ENCODE measurements at places on chromosomes 1 and 21. TPM values are rescaled to one million over a fixed set of nuclear protein-coding genes. Genes with fewer than 3 reads are reported as not detected.

GRCh38 chr1:27237112-27237511 is 2.7 kb downstream of the WDTC1 start:
- no peaks in the 10 kb centered on the region for H3K36me3 ChIP-seq
- no peak overlapping the region for H3K27ac ChIP-seq
- peaks cover 10% of the 10 kb centered on the region for H3K4me1 ChIP-seq

DNA sequence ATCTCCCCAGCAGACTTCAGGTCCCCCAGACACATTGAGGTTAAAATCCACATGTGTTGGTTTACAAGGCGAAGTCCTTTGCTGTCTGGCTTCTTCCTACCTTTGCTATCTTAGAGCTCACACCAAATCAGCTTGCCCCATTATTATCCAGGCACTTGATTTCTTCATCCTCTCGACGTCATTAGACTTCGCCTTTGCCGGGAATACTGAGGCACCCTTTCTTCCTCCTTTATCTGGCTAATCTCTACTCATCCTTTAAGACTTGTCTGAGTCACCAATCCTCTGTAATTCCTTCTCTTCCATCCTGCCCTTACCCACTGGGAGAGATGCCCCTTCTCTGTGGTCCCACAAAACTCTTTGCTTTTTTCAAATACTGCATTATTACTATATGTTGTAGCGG is 9.2 kb upstream of the XCL2 start:
- H3K27me3 ChIP-seq: no peaks in the 10 kb centered on the region
- H3K4me1 ChIP-seq: no peaks in the 10 kb centered on the region
- H3K4me3 ChIP-seq: no peak overlapping the region

- H3K36me3 ChIP-seq: no peaks in the 10 kb centered on the region
- no peaks in the 10 kb centered on the region for H3K27me3 ChIP-seq
- H3K4me1 ChIP-seq: peaks cover 3% of the 10 kb centered on the region
- H3K27ac ChIP-seq: no peak overlapping the region
Observed at GRCh38 chr21:45923146-45923545, 58.4 kb upstream of the COL6A1 start.

DNA sequence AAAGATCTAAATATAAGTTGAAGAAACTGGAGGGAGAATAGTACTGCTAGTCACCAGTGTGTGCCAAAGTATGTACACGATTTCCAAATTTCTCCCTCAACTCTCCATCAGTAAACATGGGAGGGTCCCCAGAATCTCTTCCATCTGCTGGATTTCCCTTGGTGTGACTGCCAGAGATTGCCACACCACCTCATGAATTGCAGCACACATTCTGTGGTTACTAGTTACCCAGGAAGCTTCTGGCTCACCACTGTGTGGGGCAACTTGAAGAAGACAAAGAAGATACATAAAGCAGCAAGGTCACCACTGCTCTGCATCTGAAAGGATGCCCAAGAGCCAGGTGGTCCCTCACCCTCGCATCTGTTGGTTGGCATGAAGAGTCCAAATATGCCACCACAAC is 191.7 kb upstream of the ESRRG start:
- H3K4me1 ChIP-seq: no peaks in the 10 kb centered on the region
- H3K36me3 ChIP-seq: no peaks in the 10 kb centered on the region
- no peak overlapping the region for H3K27ac ChIP-seq

DNA sequence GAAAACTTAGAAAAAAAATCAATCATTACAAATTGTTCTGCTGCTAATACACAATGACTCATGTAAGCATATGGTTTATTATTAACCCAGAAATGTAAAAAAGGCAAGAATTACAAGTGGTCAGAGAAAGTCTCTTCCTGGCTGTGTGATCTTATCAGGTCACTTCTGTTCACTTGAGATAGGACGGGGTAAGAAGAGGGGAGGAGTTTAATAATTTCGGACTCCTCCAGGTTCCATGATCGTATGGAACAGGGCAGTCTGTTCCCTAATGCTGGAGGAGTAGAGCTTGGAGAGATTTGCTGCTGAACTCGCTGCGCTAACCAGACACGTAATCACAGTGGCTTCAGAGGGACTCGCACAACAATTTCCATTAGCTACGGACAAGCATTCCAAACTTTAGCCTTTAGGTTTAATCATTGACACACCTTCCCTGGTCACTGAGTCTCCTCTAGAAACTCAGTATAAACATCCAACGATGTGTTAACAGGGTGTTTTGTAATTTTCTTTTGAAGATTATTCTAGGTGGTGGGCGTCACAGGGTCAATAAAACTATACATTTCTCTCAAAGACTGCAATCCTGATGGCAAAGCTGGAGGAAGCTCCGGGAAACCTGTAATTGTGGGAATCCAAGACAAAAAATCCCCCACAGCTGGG is 1.3 kb downstream of the CRYZ start:
- no peak for DNase-seq
- peak overlapping the region; percentile 81 for H3K4me3 ChIP-seq
- H3K27me3 ChIP-seq: no peaks in the 10 kb centered on the region
- H3K27ac ChIP-seq: no peak overlapping the region

- H3K27me3 ChIP-seq: no peaks in the 10 kb centered on the region
- no peak overlapping the region for H3K4me3 ChIP-seq
- H3K36me3 ChIP-seq: no peaks in the 10 kb centered on the region
Observed at GRCh38 chr1:94031591-94031990, 89.4 kb downstream of the ABCA4 start.

Gene DNTTIP2
- 27.1 TPM for total RNA-seq

DNA sequence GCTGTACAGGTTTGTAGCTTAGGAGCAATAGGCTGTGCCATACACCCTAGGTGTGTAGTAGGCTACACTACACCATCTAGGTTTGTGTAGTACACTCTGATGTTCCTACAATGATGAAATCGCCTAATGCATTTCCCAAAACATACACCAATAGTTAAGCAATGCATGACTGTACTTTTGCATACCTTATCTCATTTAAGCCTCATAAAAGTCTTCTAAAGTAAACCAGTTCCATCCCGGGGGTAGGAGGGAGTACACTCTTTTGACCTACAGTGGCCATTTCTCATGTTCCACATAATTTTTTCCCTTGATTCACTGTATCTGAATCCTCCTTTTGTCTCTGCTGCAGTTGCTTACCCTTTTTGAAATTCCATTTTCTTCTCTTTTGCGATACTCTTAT is 12.2 kb downstream of the TRMT13 start:
- H3K27ac ChIP-seq: no peak overlapping the region
- peaks cover 56% of the 10 kb centered on the region for H3K36me3 ChIP-seq
- H3K4me1 ChIP-seq: no peaks in the 10 kb centered on the region
- H3K27me3 ChIP-seq: no peaks in the 10 kb centered on the region

- no peak for DNase-seq
- H3K4me1 ChIP-seq: no peaks in the 10 kb centered on the region
- H3K4me3 ChIP-seq: no peak overlapping the region
- no peak overlapping the region for H3K27ac ChIP-seq
- no peaks in the 10 kb centered on the region for H3K36me3 ChIP-seq
Observed at GRCh38 chr1:30684259-30684658, 39.1 kb downstream of the MATN1 start.

Gene TAL1
- total RNA-seq: 13.9 TPM

Gene SYPL2
- total RNA-seq: 8.1 TPM

GRCh38 chr1:224175617-224176016 is 7.4 kb upstream of the DEGS1 start:
- H3K27me3 ChIP-seq: no peaks in the 10 kb centered on the region
- no peak overlapping the region for H3K4me3 ChIP-seq
- no peak overlapping the region for H3K27ac ChIP-seq
- DNase-seq: no peak
- no peaks in the 10 kb centered on the region for H3K36me3 ChIP-seq

Gene PRAMEF14
- total RNA-seq: not detected

DNA sequence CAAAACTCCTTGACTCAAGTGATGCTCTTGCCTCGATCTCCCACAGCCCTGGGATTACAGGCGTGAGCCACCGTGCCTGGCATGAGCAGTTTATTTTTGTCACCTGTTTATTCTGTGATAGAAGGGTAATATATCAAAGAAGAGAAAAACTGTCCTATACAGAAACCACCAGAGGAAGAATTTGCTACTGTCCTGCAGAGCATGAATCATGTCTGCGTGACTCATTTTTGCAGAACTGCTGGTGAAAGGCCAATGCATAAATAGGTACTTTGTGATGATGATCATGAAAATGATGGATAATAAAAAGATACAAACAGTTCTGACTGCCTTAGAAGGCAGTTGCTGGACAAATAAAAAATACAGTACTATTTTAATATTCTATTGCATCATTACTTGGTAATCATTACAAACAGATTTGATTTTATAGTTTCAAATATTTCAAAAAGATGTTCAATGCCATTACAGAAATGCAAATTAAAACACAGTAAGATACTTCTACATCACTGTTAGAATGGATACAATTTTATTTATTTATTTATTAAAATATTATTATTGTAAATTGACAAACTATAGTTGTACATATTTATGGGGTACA is 26.5 kb downstream of the RIPPLY3 start:
- no peaks in the 10 kb centered on the region for H3K4me1 ChIP-seq
- H3K4me3 ChIP-seq: no peak overlapping the region
- no peak for DNase-seq
- no peak overlapping the region for H3K27ac ChIP-seq
- no peaks in the 10 kb centered on the region for H3K36me3 ChIP-seq

- H3K36me3 ChIP-seq: peaks cover 12% of the 10 kb centered on the region
- H3K27me3 ChIP-seq: no peaks in the 10 kb centered on the region
- no peak overlapping the region for H3K27ac ChIP-seq
- DNase-seq: no peak
- H3K4me3 ChIP-seq: no peak overlapping the region
Observed at GRCh38 chr1:174222166-174222949, 63.0 kb downstream of the RABGAP1L start.

Gene C1orf94
- total RNA-seq: not detected

DNA sequence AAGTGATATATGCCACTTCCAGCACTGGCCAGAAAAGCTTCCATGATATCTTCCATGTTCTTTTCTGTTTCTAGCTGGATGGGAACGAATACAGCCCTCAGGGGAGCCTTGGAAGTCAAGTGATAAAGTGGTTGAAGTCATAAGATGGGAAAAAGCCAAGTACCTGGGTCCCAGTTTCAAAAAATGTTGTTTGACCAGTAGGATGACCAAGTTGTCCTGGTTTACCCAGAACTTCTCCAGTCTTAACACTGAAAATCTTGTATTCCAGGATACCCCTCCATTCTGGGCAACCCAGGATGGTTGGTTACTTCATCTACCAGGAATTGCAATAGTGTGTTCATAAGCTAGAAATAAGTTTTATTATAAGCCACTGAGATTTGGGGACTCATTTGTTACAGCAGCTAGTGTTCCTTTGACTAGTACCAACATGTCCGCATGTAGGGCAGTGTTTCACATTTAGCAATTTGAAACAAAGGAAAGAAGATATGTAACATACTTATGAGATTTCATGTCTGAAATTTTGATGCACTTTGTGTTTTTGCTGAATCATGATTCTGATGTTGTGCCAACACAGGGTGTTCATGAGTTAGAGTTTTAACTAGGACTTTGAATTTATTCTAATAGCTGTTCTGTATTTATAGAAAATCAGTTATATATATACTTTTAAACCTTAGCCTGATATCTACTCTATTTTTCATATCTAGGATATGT is 139.9 kb downstream of the TPR start:
- no peak overlapping the region for H3K4me3 ChIP-seq
- DNase-seq: no peak
- H3K27me3 ChIP-seq: no peaks in the 10 kb centered on the region
- no peaks in the 10 kb centered on the region for H3K36me3 ChIP-seq
- no peak overlapping the region for H3K27ac ChIP-seq

Gene CAPN8
- total RNA-seq: not detected
